ENCODE measurements at places on chromosomes 2 and 18.

DNA sequence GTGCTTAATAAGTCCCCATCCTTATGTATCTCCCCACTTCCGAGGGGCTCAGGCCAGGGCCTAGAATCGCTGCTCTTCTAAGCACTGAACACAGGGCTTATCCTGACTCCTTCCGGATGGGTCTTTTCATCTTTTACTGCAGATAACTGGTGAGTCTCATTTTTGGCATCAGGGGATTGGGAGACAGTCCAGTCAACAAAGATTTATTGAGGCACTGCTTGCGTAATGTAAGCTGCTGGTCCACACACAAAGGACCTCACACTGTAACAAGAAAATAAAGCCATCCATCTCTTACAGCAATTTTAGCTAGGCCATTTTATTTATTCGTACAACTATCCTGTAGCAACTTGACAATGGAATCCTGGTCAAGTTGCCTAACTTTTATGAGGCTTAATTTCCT lies 600.5 kb downstream of the CNTNAP5 start:
- no peak for DNase-seq

DNA sequence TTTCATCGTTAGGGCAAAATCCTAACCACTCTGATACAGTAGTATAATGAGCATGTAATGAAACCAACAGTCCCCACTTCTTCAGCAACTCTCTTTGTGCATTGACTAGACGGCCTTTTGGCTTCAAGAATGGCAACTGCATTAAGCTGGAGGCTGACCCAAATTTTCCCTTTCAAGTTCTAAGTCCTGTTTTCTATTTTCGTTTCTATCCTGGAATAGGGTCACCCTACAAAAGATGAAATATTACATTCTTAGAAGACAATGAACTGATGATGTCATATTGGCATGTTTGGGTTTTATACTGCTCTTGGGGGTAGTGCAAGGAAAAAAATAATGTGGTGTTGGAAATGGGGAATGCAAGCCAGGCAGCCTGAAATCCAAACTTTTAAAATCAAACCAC lies 254.4 kb downstream of the ETAA1 start:
- DNase-seq, result no peak

GRCh38 chr2:133077269-133077822 lies 407.3 kb upstream of the LYPD1 start:
- DNase-seq, result peak; percentile 28

DNA sequence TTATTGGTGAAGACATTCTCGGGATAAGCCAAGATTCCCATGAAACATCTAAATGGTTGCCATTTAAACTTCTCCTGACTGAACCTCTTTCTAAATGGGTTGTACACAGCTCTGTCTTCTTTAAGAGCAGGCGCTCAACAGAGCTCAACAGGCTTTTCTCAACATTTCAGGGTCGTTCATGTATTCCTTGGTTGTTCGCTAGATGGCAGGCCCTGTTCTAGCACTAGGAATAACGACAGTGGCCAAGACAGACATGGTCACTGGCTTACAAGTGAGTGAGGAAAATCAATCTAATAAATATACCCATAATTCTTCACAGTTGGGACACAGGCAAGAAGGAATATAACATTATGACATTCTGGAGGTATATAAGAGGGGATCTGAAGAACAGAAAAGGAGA lies 154.5 kb downstream of the SMAD2 start:
- no peak for DNase-seq

- DNase-seq, result peak; percentile 6
Observed at GRCh38 chr2:170217778-170218251, 39.9 kb downstream of the MYO3B start.

- DNase-seq, result peak; percentile 63
Observed at GRCh38 chr2:158637357-158637756, 157.8 kb upstream of the DAPL1 start.

DNA sequence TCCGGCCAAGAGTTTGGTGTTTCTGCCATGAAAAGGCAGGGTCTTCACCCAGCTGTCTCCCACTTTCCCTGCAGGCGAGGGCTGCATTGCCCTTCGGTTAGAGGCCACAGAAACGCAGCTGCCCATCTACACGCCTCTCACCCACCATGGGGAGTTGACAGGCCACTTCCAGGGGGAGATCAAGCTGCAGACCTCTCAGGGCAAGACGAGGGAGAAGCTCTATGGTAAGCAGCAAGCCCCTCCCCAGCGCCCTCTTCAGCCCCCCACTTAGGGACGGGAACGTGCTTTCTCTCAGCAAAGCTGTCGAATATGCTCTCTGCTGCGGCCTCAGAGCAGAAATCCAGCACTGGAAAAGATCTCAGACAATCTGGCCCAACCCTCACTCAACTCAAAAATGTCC lies 57.7 kb upstream of the ATG16L1 start:
- no peak for DNase-seq

DNA sequence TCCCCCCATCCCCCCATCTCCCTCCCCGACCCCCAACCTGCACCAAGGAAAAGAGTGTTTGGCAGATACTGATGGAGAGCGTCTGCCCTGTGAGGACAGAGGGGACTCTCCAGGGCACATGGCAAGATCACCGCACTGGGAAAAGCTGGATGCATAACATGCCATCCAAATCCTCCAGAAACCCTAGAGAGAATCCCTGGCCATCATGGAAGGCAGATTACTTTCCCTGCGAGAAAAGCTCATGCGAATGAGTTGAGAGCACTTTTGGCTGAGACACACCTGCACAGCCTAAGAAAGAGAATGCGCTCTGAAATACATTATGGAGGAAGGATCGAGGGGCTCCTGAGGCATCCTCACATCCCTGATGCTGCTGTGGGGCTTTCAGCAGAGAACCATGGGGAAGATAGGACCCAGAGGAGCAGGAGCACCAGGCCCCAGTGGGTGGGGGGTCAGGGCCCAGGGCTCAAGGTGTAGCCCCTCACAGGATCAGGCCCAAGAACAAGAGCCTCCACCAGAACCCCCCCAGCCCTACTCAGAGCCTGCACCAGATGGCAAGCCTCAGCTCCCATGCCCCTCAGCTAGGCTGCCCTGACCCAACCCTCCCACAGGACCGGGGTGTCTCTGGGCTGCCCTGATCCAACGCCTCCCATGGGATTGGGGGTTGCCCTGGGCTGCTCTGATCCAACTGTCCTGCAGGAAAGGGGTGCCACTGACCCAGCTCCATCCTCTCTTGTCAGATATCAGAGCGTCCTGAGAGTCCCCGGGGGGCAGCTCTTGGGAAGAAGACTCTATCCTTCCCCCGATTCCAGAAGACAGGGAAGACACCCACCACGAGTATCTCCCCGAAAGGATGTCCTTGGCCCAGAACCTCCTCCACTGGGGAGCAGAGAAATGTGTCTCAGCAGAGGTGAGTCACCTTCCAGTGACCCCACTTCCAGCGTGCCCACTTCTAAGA lies 153.4 kb downstream of the NDUFA10 start:
- DNase-seq, result no peak

- peak; percentile 62 for DNase-seq
Observed at GRCh38 chr2:65045651-65046050, 10.6 kb upstream of the CEP68 start.

DNA sequence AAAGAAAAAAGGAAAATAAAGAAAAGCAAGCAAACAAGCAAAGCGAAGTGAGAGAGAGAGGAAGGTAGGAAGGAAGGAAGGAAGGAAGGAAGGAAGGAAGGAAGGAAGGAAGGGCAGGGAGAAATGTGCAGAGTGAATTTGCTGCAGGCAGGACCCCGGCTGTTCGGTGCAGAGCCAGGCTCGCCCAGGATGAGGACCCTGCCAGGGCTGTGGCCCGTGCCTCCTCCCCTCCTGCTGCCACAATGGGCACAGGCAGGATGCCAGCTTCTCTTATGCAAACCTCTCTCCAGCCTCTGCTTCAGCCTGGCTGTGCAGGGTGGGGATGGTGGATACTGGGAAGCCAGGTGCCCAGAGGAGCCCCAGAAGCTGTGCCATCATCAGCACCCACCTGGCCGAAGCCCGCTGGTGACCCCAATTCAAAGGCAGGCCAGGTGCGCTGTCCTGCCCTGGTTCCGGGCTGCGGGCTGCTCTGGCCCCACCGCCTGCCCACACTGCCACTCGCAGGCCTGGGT lies 3.2 kb downstream of the GPR17 start:
- DNase-seq, result no peak

GRCh38 chr18:848062-848861 lies 36.2 kb upstream of the YES1 start:
- DNase-seq, result no peak

DNA sequence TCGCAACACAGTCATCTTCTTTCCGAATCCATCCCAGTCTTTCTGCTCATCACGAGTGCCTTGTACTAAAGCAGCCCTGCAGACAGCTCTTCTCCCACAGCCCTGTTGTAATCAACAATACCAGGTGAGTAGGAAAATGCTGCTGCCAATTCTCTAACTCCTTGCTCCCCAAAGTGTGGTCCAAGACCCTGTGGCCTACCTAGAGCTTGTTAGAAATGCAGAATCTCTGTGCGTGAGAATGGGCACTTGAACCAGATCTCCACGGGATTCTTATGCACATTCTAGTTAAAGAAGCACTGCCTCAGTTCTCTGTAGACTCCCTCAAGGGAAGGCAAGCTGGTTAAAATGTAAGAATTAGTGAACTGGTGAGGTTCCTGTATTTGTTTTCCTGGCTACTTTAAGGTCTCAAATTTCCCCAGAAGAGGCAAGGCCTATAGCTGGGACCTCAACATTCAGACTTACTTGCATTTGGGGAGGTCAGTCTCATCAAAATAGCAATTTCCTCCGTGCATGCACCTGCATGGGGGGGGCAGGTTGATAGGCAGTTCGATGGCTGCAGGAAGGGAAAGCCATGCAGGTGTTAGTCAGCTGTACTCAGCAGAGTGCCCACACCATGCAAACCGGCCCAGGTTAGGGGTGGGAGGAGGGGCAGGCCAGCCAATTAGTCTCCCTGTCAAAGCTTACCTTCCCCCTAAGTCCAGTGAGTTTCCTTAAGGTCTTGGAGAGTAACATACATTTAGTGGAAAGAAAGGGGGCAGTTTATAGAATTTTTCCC lies 70.8 kb downstream of the DHRS9 start:
- no peak for DNase-seq

DNA sequence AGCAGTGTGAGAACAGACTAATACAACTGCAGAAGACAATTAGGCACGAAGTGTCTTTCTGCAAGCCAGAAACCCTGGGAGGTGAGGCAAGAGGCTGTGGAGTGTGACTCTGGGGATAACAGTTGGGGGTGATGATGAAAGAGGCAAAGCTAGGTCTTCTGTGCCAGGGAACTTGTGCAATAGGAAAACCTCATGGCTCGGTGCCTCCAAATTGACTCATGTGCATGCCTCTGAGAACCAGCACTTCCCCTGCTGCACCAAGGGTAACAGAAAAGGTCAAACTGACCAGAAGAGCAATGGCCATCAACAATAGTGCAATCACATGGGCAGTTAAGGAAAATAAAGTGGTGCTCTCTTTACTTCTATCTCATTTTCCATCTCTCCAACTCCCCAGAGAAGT lies 136.4 kb downstream of the SCG2 start:
- peak; percentile 100 for DNase-seq

All from iris pigment epithelial cell (primary cell).